Motor neuron (in vitro differentiated cells): ENCODE measurements at places on chromosomes 6 and 20.

DNA sequence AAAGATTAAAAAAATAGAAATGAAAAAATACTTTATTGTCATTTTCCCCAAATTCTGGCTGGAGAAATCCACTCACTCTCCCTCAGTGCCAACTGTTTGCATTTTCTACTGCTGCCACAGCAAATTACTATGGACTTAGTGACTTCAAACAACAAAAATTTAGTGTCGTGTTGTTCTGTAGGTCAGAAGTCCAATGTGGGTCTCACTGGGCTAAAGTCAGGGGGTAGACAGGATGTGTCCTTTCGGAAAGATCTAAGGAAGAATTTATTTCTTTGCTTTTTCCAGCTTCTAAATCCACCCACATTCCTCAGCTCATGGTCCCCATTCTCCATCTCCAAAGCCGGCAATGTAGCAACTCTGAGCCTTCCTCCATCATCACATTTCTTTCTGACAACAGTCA, 453.3 kb downstream of the KIF16B start:
- no peak for ATAC-seq

GRCh38 chr20:45935416-45936046, 1.0 kb downstream of the PCIF1 start:
- peak; percentile 11 for ATAC-seq

DNA sequence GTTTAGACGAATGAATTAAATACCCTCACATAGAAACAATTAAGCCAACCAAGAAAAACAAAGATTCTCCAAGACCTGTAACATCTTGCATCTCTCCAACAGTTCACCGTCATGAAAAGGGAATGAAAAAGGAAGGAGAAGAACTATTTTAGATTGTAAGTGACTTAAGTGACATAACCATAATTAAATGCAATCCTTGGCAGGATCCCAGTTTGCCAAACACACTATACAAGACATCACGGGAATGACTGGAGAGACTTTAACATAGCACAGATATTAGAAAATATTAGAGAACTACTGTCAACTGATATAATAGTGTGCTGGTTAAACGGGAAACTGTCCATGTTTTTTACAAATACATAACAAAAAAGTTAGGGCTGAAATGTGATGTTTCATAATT, 22.2 kb downstream of the EPB41L2 start:
- ATAC-seq: no peak

DNA sequence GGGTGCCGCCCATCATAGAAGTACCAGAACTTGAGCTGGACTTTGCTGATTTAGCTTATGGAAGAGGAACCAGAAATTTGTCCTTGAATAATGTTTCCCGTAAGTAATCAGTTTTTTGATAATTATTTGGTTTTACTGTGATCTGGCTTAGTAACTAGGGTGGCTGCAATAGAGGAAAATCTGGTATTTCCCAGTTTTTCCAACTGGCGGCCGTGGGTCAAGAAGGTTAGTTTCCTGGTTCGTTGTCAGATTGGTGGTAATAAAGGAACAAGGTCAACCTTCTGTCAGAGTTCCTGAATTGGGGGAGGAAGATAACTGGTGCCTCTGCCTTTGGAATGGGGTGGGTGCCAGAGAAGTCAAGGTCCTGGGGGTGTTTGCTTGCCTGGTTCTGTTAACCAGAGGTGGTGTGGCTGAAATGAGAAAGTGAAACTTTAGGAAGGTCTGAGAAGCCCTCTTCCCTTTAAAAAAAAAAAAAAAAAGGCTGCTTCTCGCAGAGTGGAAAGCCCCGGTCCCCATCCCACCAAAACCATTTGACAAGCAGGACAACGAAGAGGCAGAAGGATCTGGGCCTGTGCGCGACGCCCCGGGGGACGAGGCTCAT, at the start of gene CALHM6:
Gene CALHM6, plus strand, starts transcription at position 45 of the 601 bp plus-strand sequence. Its CDS starts 555 bp downstream, at position 600.
- ATAC-seq: no peak

- no peak for ATAC-seq
Observed at GRCh38 chr6:88144637-88145297, 21.4 kb downstream of the CNR1 start.

- peak; percentile 50 for ATAC-seq
Observed at GRCh38 chr6:112468359-112468758, 121.2 kb downstream of the RFPL4B start.

GRCh38 chr20:54353292-54353691, 122.1 kb upstream of the DOK5 start:
- ATAC-seq: no peak

DNA sequence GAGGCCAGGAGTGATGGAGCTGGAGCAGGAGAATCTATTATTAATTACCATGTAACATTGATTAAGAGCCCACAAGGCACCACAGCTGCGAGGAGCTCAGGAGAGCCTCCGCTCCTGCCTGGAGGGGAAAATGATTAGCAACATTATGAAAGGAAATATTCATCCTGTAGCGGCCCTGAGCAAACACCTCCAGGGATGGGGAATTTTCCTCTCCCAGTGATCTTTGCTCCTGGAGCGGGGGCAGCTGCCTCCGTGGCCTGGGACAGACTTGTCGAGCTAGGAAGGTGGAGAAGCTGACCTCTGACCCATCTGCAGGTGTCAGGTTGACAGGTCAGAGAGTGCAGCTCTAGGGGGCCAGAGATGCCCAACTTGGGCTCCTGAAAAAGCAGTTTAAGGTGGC, 40.1 kb upstream of the SIRPA start:
- ATAC-seq: no peak

DNA sequence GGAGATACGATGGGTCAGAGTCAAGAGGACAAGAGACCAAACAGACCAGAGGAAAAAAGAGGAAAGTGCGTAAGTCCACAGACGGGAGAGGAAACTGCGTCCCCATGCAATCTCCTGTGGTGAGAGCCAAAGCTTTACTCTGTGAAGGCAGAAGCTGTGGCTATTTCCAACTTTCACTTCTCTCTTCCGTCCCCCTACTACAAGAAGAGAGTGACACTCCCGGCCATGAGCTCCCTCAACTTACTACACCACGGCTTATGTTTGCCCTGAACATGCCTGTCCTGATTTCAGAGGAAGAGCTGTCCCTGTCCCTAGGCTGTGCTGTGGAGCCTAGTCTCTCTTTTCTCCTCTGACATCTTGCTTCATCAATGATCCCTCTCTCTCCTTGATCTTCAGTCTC, 11.5 kb upstream of the SSR1 start:
- ATAC-seq: no peak

DNA sequence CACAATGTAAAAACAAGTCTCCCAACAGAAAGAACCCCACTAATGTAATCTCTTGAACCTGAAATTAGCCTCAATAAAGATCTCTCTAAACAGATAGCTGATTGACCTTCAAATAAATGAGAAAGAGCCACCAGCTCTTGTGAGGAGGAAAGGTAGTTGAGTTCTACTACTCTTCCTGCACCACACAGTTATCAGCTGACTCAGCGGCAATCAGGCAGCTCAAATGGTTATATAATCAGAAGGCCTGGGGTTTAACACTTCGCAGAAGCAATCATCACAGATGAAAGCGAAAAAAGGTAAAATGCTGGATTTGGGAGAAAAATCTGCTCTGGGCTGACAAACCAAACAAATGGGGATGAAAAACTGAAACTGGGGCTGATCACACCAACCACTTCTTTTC, 91.8 kb downstream of the CHD6 start:
- no peak for ATAC-seq

GRCh38 chr6:143973097-143973966, 34.7 kb downstream of the PLAGL1 start:
- ATAC-seq: no peak

DNA sequence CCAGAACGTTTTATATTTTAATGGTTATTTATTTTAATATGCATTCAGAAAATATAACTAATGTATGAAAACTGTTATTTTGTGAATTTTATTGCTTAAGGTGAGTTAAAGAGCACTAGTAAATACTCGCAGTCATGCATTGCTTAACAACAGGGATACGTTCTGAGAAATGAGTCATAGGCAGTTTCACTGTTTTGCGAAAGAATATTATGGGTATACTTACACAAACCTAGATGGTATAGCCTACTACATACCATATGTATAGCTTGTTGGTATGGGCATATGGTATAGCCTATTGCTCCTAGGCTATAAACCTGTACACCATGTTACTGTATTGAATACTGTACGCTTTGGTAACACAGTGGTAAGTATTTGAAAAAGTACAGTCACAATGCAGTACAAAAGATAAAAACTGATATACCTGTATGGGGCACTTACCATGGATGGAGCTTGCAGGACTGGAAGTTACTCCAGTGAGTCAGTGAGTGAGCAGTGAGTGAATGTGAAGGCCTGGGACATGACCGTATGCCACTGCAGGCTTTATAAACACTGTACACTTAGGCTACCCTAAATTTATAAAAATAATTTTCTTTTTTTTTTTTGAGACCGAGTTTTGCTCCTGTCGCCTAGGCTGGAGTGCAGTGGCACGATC, 38.5 kb downstream of the ARFGEF2 start:
- ATAC-seq: no peak

DNA sequence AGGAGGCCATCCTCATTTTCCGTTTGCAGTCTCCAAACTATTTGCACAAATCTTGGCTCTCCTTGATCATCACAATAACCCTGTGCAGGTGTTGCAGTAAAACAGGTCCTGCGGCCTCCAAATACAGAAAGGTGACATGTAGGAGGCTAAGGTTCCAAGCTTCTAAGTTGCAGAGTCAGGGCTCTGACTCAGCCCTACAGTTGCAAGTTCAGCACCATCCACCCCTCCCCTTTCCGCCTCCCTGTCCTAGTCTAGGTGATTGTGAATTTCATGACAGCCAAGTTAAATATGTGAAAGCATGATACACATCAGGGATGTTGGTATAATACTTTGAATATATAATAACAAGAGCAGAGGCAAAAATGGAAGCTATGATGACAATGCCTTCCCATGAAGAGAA, 317.3 kb upstream of the CDH4 start:
- no peak for ATAC-seq

DNA sequence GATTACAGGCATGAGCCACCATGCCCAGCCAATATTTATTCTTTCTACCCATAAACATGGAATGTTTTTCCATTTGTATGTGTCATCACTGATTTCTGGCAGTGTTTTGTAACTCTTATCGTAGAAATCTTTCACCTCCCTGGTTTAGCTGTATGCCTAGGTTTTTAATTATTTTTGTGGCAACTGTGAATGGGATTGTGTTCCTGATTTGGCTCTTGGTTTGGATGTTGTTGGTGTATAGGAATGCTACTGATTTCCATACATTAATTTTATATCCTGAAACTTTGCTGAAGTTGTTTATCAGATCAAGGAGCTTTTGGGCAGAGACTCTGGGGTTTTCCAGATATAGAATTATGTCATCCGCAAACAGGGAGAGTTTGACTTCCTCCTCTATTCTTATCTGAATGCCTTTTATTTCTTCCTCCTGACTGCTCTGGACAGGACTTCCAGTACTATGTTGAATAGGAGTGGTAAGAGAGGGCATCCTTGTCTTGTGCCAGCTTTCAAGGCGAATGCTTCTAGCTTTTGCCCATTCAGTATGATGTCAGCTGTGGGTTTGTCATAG, 198.6 kb downstream of the ZDHHC14 start:
- ATAC-seq: no peak

GRCh38 chr20:20793591-20793990, 81.1 kb upstream of the RALGAPA2 start:
- peak; percentile 60 for ATAC-seq

GRCh38 chr6:165725201-165725600, 62.2 kb upstream of the PDE10A start:
- no peak for ATAC-seq

DNA sequence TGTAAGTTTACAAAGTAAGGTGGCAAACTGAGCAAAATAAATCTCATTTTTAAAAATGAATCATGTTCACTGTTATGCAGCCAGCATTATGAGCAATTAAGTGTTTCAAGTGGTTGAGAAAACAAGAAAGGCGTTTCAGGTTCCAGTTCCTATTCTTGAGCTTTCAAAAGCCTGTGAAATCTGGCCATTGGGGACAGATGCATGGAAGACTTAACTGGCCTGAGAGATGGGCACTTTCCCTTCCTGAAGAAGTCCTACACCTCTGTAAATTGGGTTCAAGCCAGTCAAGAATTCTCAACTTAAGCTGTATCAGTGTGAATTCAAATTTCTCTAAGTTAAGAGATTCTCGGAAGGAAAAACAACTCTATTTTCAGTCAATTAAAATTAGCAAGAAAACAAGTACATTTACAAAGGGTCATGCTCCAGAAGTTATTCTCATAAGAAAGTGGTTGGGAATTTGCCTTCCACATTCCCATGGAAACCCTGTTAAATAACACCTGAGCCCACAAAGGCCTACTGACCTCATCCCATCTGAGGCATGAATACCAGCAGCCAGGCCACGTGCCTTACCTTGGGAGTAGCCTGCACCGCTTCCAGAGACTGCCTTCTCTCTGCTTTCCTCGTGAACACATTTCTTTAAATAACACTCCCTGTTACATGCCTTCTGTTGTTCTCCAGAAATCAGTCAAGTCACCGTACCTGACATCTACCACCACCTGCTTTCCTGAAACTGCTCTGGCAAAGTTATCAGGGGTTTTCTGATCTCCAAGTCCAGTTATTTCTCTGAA, 19.4 kb downstream of the MAP3K5 start:
- no peak for ATAC-seq

DNA sequence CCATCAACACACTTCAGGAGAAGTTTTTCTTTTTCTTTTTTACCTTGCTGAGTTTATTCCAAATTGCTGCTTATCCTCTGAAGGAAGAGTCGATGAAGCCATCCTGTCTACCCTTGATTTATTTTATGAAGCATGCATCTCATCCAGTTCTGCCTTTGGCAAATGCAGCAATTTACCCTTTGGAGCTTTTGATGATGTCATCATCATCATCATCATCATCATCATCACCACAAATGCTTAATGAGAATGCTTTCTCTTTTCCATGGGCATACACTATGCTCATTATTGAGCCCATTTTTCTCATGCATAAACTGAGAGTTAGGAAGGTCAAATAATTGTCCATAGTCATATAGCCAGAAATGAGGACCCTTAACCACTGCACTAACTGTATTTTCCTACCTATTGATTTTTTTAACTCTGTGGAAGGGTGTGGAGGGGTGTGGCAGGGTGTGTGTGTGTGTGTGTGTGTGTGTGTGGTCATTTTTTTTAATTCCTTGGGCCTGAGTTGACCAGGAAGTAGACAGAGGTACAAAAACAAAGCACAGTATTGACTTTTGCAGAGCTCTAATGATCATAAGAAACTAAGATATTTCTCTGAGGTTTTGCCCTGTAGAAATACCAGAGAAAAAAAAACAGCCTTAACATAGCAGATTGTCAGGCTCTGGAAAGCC, 82.8 kb downstream of the COL9A1 start:
- ATAC-seq: no peak

- ATAC-seq: no peak
Observed at GRCh38 chr6:149085557-149085938, 232.0 kb upstream of the TAB2 start.

- ATAC-seq: peak; percentile 33
Observed at GRCh38 chr6:42200035-42200434, 5.3 kb upstream of the GUCA1B start.
